D721Med (cell line): ENCODE measurements at places on chromosomes 4 and X.

DNA sequence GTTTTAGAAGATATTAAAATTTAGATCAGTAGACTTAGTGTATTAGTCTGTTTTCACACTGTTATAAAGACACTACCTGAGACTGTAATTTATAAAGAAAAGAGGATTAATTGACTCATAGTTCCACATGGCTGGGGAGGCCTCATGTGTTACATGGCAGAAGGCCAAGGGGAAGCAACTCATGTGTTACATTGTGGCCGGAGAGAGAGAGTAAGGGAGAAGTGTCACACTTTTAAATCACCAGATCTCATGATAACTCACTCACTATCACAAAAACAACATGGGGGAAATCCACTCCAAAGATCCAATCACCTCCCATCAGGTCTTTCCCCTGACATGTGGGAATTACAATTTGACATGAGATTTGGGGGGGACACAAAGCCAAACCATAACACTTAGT lies 1159.7 kb upstream of the PCDH7 start:
- DNase-seq: no peak

- no peak for DNase-seq
These were observed 138.8 kb downstream of the PDLIM5 start for GRCh38 chr4:94590493-94590892.

DNA sequence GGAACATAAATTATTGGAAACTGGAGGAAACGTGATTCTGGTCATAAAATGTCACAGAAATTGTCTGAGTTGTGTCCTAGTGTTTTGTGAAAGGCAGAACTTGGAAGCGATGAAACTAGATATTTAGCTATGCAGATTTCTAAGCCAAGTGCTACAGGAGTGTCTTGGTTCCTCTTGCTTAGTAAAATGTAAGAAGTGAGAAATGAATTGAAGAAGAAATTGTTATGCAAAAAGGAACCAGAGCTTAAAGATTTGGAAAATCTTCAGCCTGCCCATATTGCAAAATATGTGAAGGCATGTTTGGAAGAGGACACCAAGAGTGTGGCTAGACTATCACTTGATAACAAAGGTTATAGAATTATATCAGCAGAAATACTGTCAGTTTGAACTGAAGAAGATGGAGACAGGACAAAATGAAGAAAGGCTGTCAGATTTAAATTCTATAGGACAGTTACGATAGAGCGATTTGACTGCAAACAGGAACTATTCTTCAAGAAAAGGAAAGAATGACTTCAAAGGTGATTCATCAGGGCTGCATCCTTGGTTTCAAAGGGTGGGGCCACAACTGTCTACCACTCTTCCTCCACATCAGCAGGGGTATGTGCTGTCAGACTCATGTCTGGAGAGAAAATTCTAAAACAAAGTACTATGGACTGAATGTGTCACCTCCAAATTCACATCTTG lies 9.4 kb upstream of the CDS1 start:
- DNase-seq: no peak

GRCh38 chr4:89056953-89057398 lies at the start of gene FAM13A:
FAM13A (minus strand) TSS chr4:89057185; CDS start chr4:89056964, 221 bp downstream.
- no peak for DNase-seq

DNA sequence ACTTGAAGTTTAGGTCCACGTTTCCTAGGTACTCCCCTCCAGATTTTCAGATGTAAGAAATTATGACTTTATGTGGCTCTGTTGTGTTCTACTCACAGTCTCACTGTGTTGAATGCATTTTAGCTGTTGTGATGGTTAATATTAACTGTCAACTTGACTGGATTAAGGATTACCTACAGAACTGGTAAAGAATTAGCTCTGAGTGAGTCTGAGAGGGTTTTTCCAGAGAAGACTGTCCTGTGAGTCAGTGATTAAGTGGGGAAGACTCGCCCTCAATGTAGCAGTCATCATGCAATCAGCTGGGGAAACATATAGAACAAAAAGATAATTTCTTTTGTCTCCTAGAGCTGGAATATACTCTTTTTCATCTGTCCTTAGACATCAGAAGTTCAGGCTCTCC lies 493.4 kb downstream of the ACTRT1 start:
- DNase-seq: no peak

DNA sequence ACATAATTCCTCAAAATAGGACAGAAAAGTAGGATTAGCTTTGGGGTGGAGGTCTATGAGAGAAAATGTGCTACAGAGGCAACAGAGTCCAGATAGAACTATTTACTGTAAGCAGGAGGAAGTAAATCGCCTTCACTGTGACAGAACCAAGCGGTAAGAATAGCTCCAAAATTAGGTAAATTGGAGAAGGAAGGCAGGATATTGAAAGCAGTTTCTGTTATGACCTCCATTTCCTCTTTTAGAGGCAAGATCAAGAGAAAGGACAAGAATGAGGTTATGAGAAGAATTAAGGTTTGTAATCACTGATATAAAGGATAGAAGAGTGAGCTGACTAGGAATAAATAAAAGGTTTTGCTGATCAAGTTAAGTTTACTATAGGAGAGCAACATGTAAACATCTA lies 44.1 kb upstream of the NEUROG2 start:
- no peak for DNase-seq

DNA sequence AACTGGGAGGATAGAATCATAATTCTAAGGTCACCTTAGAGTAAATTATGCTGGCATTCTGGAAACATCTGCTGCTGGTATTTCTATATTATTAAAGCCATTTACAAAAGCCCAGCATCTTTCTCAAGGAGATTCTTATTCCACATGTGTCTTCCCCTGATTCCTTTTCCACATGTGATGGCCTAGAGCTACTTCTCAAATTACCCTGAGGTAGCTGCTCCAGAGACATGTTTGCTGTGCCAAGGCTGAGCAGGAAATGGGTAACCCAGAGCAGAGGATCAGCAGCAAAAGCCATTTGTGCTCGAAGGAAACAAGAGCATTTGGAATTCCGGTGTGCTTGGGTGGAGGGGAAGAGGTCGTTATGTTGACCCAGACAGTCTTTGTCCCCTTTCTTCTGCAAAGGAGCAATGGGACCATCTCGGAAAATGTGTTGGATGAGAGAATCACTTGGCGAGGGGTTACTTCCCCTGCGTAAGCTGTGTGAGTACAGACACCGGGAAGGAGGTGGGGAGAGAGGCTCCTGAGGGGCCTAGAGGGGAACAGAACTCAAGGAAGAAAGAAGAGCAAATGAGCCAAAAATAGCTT lies 24.6 kb downstream of the TSC22D3 start:
- DNase-seq: no peak

- no peak for DNase-seq
These were observed 143.5 kb upstream of the LNX1 start for GRCh38 chr4:53734584-53735353.

DNA sequence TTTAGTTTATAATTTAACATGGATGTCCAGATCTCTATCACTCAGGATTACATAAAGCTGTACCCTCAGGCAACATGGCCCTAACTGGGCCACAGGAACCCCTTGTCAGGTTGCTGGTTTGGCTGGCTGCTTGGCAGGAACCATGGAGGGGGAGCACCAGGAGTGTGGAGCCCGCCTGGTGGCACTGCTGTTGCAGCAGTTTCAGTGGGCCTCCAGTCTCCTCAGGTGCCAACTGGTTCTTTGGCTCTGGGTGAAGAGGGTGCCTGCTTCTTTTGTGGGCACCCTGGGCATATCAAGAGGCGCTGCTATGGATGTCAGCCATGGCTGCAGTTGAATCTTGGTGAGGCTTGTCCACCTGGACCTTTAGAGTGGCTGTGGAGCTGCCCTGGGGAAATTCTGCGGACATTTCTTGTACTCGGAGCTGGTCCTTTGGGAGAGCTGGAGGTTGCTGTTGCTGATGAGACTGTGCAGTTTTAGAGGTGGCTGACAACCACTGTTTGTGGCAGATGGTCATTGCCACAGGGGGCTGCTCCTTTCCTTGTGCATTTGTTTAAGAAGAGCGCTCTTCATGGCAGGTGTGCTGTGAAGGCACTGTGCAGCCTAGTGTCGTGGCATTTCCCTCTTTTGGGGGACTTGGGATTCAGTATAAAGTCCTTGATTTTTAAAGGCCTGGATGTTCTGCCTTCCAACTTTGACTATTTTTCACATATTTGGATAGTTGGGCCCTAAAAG lies 10.3 kb upstream of the SMIM14 start:
- no peak for DNase-seq

GRCh38 chr4:38611676-38612075 lies 52.3 kb upstream of the KLF3 start:
- no peak for DNase-seq

DNA sequence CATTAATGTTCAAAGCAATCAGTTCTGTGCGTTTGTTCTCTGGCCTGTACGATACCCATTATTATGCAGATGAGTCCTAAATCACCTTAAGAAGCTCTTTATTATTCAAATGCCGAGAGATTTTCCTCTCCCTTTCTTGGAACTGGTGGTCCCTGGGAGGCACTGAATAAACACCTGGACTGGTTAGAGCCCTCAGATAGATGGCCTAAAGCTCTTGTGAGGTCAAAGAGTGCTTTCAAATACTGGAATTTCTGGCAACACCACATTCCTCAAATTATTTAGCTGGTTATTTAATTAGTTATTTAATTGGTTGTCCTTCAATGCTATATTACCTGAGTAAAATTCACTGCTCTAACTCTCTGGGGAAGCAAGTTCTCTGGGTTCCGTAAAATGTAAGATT lies 3.0 kb downstream of the ARHGEF38 start:
- no peak for DNase-seq

- DNase-seq: no peak
These were observed 173.7 kb downstream of the RPA4 start for GRCh38 chrX:97057349-97057909.

DNA sequence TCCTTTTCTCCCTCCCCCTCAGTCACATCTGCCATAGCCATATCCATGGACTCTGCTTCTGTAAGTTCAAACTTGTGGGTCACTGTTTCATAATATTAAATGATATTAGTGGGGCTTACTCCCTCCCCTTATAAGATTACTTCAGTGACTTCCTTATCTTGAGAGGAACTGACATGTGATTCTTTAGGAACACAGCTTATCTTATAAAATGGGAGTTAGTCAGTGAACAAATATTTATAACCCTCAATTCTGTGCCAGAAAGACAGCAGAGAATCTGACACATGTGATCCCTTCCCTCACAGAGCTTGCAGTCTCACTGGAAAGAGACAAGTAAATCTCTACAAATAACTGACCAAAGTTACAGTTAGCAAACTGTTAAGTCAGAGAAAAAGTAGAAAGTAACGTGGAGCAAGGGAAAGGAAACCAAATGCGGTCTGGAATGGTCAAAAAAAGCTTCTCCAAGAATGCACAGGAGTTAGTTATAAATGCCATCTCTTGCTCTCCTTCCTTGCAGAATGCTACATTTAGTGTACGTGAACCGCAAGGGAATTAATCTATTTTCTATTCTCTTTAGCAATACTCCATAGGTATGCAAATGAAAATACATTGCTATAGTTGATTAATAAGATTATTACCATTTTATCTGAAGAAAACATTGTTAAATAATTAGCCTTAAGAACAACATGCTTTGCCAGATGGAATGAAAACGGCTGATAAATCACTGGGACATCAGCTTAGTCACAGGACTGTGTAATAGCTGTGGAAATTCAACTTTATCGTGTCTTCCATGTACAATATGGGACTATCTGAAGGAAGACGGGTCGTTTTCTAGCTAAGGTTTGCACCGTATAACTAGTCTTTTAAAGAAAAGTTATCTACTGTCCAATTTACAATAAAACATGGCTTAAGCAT lies 29.0 kb downstream of the SGMS2 start:
- DNase-seq: no peak

DNA sequence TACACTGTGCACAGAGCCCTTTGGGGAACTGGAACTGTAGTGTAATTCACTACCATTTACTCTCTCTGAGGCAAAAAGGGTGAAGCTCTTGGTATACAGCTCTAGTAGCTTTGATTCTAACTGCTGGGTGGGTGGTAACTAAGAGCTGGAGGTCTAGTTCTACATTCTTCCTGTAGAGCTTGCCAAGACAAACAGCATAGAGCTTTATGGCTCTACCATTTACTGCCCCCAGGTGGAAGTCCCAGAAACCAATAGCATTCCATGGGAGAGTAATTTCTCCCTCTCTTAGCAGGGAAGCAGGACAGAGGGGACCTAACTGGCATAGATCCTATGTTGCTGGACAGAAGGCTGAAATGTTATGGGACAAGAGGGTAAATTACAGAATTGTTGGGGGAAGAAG lies 26.7 kb downstream of the HDAC8 start:
- DNase-seq: no peak

GRCh38 chr4:37644962-37645361 lies 41.2 kb downstream of the RELL1 start:
- DNase-seq: no peak

DNA sequence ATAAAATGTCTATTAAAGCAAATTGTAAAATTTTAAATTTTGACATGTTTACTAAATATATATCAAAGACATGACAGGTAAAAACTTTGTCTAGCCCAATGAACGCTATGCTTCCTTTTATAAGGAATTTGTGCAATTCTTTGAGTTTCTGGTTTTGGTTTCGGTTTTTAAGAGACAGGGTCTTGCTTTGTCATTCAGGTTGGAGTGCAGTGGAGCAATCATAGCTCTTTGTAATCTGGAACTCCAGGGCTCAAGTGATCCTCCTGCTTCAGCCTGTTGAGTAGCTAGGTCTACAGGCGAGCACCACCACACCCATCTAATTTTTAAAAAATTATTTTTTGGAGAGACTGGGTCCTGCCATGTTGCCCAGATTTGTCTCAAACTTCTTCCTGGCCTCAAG lies 60.7 kb downstream of the BLTP1 start:
- DNase-seq: no peak
